ENCODE measurements at places on chromosomes 7 and 10.

DNA sequence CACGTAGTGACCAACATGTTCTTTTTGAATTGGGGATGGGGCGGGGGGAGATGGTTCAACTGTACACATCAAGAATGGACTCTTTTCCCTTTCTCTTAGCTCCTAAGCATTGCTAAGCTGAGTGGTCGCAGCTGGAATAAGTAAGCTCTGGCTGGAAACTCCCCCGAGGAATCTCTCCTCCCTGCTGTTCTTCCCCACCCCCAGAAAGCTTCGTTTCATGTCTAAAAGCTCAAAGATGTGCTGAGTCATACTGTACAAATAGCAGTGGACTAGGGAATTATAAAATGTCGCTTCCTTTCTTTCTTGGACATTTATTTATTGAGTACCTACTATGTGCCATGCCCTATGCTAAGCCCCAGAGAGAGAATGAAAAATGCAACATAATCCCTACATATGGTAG lies 191.1 kb upstream of the ADO start:
- no peak for DNase-seq

DNA sequence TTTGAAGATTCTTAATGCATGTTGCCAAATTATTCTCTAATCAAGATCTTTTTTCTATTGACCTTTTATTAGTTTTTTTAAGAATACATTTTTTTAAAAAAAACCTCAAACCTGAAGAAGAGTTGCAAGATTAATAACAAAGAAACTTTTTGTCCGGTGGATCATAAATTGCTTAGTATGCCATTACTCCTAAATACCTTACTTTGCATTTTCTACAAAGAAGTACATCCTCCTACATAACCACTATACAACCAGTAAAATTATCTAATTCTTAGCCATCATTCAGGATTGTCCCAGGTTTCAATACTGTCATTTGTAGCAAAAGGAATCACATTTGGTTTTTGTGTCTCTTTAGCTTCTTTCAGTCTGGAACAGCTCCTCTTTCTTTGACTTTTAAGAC lies 77.9 kb downstream of the SRI start:
- DNase-seq = no peak

DNA sequence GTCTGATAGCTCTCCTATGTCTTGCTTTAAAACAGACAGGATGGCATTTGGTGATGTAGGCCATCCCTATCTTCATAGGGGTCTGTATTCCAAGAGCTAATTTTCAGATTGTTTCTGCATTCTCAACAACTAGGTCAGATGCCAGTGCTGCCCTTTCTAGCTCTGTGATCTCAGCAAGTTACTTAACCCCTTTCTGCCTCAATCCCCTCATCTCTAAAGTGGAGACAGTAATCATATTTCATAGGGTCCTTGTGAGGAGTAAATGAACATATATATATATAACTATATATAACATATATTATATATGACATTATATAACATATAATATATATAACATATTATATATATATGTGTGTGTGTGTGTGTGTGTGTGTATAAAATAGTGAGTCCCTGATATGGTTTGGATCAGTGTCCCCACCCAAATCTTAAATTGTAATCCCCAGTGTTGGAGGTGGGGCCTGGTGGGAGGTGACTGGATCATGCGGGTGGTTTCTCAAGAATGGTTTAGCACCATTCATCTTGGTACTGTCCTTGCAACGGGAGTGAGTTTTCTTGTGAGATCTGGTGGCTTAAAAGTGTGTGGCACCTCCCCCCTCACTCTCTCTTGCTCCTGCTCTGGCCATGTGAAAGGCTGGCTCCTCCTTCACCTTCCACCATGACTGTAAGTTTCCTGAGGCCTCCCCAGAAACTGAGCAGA lies 45.2 kb downstream of the HIPK2 start:
- DNase-seq = no peak

DNA sequence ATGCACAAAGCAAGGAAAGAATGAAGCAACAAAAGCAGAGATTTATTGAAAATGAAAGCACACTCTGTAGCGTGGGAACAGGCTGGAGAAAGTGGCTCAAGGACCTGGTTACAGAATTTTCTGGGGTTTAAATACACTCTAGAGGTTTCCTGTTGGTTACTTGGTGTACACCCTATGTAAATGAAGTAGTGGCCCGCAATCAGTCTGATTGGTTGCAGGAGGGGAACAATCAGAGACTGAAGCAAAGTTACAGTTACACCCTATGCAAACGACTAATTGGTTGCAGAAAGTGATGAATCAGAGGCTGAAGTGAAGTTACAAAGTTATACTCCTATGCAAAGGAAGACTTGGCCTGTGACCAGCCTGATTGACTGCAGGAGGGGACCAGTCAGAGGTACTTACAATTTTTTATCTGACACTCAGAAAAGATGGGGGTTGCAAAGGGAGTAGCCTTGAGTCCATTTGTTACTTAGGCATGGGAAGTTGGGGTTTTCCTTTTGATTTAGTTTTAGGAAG lies 3.6 kb upstream of the MTPN start:
- no peak for DNase-seq

DNA sequence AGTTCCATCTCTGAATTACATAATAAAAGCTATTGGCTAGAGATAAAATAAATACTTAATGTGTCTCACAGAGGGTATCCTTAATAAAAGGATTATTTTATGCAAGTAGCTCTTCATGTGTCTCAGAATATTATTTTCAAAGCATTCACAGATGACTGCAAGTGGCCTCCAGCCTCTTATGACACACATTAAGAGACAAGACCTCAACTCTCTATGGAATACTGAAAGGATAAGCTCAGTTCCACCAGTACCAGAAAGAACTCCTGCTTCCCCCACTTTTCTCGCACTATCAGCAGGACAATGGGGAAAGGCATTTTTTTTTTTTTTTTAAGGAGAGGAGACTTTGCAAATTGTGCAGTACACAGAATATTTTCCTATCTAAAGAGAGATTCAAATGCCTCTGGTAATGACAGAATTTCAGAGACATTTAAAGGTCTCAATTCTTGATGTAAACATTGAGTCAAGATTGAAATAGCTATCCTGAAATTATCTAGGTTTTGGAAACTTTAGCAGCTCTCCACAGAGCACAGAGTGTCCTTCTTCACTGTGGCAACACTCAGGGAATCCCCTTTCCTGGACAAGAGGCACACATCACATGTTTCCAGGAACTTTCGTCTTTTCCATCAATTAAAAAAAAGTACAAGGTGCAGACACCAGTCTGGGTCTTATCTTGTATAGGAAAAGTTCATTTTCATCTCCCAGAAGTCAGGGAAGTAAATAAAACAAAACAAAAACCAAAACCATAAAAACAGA lies 122.0 kb upstream of the ANK3 start:
- no peak for DNase-seq

- DNase-seq = no peak
Measured at GRCh38 chr10:52257692-52258075, 56.4 kb upstream of the DKK1 start.

DNA sequence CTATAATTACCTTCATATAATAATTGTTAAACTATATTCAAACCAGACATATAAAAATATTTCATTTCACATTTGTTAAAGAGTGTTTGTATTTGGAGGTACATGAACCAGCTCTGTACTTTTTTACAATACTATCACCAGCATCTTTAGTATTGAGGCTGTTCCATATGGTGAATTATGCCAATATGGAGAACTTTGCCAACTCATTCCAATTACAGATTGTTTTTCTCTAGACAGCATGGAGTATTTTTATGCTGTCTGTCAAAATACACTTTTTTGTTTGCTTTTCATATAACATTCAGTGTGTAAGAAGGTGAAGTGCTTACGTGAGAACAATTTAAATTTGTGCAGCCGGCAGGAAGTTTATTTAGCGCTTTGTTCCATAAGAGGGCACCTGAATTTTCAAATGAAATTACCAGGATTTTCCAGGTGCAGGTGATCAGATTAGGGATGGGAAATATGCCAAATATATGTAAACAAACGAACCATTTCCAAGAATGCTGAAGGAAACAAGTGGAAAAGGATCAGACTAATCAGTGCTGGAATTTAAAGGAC lies 54.9 kb downstream of the SEMA3E start:
- DNase-seq = no peak

DNA sequence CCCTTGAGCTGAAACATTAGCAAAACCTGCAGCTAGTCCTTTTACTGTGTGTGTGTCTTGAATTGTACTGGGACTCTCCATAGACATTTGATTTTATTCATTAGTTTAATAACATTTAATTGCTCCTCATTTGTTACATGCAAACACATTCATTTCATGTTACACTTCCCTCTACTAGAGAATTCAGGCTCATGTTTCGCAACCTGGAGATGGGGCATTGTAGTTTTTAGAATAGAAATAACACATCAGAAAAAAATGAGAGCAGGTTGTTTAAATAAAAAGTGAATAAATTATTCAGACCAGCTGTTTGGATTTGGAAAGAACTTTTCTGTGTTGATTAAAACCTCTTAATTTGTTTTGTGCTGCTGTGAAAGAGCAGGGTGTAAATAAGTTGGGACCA lies 243.9 kb downstream of the ETV1 start:
- no peak for DNase-seq

DNA sequence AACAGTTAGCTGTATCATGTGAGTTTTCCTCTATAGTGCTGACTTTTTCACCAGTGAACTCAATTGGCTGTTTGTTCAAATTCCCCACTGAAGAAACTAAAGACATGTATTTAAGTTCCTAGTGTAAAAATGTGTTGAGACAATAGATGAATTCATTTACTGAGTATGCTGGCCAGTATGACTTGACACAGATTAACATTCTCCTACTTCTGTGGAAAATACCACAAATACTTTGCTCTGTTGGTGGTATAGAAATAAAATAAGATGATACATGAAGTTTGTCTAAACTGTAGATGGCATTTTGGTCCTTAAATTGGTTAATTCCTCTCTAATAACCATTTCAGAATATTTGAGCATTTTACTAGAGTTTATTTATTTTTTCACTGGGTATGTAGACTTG lies 227.7 kb upstream of the TEX47 start:
- no peak for DNase-seq

DNA sequence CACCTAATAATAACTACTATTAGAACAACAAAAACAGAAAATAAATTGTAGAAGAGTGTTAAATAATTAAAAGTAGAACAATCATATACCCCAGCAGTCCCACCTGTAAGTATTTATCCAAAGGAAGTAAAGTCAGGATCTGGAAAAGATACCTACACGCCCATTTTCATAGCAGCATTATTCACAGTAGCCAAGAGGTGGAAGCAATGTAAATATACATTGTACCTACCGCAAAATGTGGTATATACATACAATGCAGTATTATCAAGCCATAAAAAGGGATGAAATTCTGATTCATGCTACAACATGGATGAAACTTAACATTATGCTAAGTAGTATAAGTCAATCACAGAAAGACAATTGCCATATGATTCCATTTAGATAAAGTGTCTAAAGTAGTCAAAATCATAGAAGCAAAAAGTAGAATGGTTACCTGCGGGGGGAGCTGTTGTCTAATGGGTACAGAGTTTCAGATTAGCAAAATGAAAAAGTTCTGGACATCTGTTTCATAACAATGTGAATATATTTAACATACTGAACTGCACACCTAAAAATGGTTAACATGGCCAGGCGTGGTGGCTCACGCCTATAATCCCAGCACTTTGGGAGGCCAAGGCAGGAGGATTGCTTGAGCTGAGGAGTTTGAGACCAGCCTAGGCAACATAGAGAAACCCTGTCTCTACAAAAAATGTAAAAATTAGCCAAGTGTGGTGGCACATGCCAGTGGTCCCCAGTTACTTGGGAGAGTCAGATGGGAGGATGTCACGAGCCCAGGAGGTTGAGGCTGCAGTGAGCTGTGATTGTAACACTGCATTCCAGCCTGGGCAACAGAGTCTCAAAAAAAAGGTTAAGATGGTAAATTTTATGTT lies 6.0 kb upstream of the TMED4 start:
- peak; percentile 15 for DNase-seq

GRCh38 chr7:463817-464453 lies 55.7 kb downstream of the PDGFA start:
- no peak for DNase-seq

DNA sequence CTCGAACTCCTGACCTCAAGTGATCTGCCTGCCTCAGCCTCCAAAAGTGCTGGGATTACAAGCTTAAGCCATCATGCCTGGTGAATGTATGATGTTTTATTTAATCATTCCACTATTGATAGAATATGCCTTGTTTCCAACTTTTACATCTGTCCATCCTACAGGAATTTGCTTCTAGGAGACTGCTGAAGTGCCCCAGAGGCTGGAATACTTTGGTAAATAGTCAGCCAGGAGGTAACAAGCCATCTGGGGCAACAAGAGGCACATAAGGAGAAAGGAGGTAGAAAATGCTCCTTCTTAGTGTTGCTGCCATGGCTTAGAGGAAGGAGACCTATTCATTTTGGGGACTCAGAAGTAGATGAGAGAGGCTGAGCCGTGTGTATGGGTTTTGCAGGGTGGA lies 14.8 kb downstream of the PLCE1 start:
- no peak for DNase-seq

DNA sequence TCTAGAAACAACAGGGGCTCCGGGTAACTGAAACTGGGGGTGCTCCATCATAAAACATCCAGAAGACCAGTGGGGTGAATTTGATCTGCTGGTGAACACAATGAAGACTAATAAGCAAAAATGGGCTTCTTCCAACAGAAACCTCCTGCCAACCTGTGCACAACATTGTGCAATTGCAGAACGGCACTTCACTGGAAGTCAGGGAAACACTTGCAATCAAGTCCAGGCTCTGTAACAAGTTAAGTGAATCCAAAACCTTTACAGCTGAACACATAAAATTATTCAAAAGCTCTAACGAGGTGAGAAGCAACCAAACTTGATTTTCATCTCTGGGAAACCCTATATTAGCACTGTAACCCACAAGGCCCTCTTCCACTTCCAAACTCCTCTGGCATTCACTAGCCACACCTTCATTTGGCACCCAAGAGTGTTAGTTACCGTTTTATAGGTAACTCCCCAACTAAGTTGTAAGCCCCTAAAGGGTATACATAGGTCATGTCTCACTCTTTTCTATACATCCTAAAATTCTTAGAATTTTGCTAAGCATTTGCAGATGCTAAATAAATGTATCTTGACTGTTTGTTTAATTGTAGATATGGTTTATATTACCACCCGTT lies 22.0 kb downstream of the IMMP2L start:
- DNase-seq = no peak

- DNase-seq = no peak
Measured at GRCh38 chr7:105788816-105789349, 87.5 kb downstream of the ATXN7L1 start.

GRCh38 chr7:65953890-65954450 lies 28.0 kb downstream of the GUSB start:
- DNase-seq = no peak

DNA sequence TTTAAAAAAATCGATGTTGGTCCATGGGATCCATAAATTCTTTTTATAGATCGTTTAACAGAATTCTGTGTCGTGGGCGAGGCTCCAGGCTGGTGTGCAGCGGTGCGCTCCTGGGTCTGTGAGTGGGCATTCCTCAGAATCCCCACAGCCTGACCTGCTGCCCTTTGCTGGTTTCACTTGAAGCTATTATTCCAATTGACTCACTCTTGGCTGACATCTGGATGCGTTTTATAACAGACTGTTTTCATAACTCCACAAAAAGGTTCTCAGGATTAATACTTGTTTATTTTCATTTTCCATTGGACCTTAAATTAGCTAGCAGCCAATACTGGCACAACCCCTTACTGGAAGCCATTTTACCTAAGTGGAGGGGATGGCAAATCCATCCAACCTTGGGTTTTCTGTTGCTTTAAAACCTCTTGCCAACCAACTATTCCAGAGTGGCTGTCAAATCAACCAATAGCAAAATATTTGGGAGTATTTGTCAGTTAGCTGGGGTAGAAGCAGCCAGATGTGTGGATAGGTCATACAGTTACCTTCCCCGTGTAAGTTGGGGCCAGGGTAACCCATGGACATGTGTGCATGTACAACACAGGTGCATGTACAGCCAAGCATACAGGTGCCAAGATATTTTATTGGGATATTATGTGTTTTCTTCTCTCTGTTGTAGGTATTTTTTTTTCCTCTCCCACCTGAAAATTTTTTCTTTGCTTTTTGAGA lies 160.7 kb upstream of the ZNF32 start:
- DNase-seq = no peak
